ENCODE measurements at places on chromosomes 6 and 20.

DNA sequence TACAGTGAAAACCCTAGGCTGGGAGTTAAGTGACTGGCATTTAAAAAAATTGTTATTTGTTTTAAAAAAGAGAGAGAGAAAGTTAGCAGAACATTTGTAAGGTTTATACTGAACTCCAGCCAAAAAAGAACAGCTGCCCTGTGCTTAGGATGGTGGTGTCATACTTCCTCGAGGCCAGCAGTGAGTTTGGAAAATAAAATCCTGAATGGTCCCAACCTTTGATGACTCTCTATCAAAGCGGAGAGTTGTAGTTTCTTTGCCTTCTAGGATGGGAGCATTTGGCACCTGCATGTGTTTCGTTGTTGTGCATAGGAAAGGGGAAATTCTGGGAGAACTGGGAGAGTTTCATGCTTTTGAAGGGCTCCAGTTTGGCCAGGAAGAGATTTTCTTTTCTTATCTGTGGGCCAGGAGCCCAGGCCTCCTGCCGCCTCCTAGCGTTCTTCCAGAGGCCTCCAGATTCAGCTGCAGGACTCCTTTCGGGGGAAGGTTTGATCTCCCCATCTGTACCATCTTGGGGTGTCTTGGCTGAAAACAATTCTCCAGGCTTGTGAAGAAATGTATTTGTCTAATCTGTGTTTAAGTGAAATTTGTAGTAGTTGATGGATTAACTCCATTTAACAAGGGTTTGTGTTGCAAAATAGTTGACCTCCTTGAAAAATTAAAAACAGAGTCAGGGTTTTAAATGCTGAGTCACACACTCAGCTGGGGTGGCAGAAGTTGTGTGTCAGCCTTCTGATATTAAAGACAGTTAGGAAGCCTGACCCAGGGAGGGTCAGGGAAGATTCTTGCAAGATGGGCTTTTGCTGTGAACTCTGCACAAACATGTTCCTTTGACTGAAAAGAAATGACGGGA, 63.4 kb downstream of the TXNDC5 start:
- DNase-seq, result no peak

GRCh38 chr20:38228436-38228835, 32.1 kb downstream of the KIAA1755 start:
- DNase-seq, result no peak

GRCh38 chr20:39960522-39961428, 728.3 kb downstream of the MAFB start:
- DNase-seq, result no peak

DNA sequence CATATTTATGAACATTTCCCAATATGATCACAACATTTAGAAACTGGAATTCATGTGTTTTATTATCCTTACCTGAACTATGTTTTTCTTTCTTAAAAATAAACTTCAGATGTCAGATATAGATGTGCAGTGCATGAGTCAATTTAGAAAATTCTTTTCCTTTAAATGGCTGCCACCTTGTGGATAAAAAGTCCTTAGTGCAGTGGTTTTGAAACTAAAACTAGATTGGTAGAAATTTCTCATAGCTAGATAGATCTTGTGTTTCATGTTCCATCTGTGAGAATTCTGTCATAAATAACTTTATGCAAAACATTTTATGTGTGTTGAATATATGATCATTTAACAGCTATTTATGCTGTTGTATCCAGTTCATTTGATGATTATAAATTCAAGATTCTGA, 134.9 kb downstream of the KLHL32 start:
- no peak for DNase-seq

GRCh38 chr6:36692220-36692619, 5.4 kb upstream of the RAB44 start:
- no peak for DNase-seq

DNA sequence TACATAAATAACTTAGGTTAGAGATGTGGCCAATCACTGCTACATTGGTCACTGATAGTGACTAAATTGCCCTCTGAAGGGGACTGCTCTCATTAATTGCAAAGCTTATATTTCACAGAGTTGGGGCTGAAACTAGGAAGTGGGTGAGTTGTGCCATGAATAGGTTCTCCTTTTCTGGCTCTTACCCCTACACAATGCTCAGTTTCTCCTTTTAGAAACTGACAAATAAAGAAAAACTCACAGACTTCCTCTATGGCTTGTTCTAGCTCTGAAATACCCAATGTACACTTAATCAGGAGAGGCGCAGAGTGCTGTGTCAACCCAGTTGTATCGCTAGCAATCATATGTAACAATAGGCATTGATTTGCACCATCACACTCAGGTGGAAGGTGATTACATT, 41.2 kb upstream of the PROKR2 start:
- no peak for DNase-seq

- no peak for DNase-seq
Measured at GRCh38 chr6:79810185-79810705, 137.1 kb downstream of the ELOVL4 start.

GRCh38 chr20:4166726-4167035, 151.3 kb upstream of the RNF24 start:
- no peak for DNase-seq

DNA sequence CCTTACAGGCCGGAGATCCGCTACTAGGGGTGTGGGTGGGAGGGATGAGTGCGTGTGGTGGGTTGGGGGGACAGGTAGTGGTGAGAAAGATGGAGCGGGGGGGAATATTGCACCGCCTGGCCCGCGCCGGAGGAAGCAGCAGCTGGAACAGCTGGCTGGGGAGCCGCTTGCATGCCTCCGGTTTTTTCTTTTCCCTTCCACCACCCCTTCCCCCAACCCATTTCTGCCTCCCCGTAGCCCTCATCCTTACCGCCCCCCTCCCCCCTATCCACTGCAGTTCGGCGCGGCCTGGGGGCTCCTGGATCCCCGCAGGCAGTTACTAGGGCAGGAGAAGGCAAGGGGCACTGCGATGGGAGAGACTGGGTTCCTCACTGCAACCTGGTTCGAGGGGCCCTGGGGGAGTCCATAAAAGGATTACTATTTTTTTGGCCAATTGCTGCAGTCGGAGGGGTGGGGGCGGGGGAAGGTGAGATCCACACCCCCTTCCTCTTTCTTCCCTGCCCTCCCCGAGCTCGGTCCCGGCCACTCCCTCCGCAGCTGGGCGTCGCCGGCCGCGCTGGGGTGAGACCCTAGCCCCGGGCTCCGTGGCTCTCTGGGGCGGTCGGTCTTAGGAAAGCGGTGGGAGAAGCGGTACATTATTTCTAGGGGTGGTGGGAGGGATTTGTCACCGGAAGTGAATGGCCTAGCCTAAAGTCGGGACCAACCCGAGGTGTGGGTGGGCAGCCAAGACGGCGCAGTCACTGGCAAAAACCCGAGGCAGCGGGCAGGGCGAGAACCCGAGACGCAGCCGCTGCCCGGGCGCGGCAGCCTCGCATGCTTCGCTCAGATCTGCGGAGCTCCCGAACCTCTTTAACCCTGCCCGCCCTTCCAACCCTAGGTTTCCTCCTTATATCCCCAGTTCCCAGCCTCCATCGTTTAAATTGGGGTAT, 824 bp upstream of the TBCC start:
- peak; percentile 55 for DNase-seq

DNA sequence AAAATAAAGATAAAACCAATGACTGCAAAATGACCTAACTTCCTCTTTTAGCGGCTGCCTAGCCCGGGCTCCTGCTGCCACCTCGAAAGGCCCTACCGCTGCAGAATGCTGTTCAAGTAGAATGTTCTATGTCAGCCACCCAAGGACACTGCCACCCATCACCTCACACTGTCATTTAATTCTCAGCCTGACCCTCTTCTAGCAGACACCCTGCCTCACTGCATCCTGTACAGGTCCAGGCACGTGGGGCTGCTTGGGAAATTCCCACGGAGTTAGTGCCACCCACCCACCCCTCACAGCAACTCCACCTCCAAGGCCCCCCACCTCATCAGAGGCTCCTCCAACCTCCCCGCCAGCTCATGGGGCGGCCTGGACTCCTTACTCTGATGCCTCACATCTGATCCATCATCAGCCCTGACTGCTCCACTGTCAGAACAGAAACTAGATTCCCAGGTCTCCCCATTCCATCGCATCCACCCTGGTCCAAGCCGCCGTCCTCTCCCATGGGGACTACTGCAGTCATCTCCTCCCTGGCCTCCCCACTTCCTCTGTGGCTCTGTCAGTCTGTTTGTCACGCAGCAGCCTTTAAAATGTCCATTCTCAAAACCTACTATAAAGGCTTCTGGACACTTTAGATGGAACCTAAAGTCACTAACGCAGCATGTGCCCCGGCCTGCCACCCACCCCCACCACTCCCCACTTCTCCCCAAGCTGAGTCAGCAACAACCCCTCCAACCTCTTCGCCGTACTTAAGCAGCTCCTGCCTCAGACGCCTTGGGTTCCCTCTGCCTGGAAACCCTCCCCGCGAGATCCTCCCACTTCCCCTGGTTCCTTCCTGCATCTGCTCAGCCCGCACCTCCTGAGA, 17.0 kb downstream of the NFATC2 start:
- DNase-seq, result no peak

GRCh38 chr20:10004900-10005299, 29.9 kb upstream of the ANKEF1 start:
- no peak for DNase-seq

- no peak for DNase-seq
Measured at GRCh38 chr6:103313432-103313831, 1546.3 kb downstream of the HACE1 start.
